ENCODE measurements at places on chromosomes 1 and 21. TPM values are rescaled to one million over a fixed set of nuclear protein-coding genes. Genes with fewer than 3 reads are reported as not detected.

DNA sequence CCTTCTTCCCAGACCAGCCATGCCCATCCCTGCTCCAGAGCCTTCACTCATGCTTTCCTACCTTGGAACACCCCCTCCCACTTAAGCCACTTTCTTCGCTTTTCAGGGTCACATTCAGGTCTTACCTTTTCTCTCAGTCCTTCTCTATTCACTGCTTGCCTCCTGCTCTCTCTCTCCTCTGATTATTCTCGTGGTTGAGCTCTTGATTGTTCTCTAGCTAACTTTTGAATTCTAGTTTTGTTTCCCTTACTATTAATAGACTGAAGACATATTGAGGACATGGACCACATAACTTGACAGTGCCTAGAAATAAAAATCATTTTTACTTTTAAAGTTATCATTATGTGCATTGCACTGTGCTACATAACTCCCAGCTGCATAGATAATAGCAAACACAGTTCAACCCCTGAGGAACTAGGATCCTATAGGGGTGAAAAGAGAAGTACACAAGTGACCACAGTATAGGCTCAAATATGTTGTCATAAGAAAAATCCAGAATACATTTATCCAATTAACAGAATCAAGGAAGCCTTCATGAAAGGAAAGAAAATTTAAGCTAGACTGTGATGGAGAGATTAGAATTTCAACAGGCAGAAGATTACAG is 21.5 kb downstream of the INSL5 start:
- H3K27me3 ChIP-seq = no peaks in the 10 kb centered on the region
- no peaks in the 10 kb centered on the region for H3K4me1 ChIP-seq
- H3K4me3 ChIP-seq = no peak overlapping the region
- DNase-seq = no peak
- H3K27ac ChIP-seq = no peak overlapping the region

DNA sequence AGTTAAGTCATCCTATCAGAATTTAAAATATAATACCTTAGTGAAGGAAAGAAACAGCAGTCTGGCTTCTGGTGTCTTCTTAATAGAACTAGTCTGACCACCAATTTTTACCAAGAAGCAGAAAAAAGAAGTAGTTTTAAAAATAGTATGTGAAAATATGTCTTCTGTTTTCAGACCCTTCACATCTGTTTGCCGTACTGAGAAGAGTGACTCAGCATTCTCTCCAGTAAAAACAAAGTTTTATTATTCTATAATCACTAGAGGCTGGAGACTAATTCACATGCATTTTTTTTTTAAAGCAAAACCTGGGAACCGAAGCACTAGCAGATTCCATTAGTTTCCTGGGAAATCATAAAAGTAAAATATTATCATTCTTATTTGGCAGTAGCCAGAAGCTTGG is 163.8 kb downstream of the COL24A1 start:
- no peak overlapping the region for H3K27ac ChIP-seq
- H3K4me1 ChIP-seq = no peaks in the 10 kb centered on the region
- H3K36me3 ChIP-seq = no peaks in the 10 kb centered on the region
- H3K27me3 ChIP-seq = no peaks in the 10 kb centered on the region

GRCh38 chr1:45704637-45705036 is 16.7 kb downstream of the TMEM69 start:
- no peak for DNase-seq
- no peaks in the 10 kb centered on the region for H3K4me1 ChIP-seq
- peaks cover 3% of the 10 kb centered on the region for H3K36me3 ChIP-seq
- H3K27me3 ChIP-seq = no peaks in the 10 kb centered on the region
- no peak overlapping the region for H3K27ac ChIP-seq
- H3K4me3 ChIP-seq = no peak overlapping the region

- no peaks in the 10 kb centered on the region for H3K36me3 ChIP-seq
- H3K4me1 ChIP-seq = peaks cover 4% of the 10 kb centered on the region
- DNase-seq = peak; percentile 32
- H3K4me3 ChIP-seq = no peak overlapping the region
These were observed 1.2 kb downstream of the HHIPL2 start for GRCh38 chr1:222546548-222547259.

DNA sequence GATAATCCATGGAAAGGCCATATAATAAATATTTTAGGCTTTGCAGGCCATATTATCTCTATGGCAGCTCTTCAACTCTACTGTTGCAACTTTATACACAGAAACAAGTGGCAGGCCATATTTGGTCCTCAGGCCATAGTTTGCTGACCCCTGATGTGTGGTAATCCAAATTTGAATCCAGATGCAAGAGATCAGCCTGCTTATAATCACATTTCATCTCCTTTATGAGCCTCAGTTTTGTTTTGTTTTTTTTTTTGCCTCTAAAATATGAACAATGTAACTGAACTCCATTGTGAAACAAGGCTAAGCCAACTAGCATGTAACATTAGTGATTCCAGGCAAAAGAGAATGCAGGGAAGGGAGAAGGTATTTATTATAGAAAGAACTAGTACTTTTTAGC is 81.6 kb downstream of the PRKAA2 start:
- no peaks in the 10 kb centered on the region for H3K36me3 ChIP-seq
- no peak overlapping the region for H3K27ac ChIP-seq
- no peaks in the 10 kb centered on the region for H3K27me3 ChIP-seq

- no peak for DNase-seq
- H3K36me3 ChIP-seq = peaks cover 4% of the 10 kb centered on the region
- H3K27ac ChIP-seq = peak overlapping the region; percentile 100
These were observed 853 bp downstream of the USP16 start for GRCh38 chr21:29025328-29025713.

DNA sequence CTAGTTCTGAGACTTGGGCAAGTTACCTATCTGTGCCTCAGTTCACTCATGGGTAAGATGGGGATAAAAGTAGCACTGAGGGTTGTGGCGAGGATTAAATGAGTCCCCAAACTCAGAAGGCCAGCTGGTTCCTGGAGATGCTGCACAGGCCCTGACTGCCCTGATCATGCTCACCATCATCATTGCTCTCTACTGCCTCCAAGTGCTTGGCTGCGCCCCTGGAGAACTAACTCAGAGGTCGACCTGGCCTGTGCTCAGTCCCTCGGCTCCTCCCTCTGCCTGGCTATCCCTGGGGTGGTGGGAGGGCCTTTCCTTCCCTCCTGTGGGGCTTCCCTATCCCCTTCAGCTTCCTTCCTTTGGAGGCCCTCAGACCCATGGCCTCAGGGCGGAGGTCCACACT is 5.6 kb downstream of the SLC5A9 start:
- peaks cover 9% of the 10 kb centered on the region for H3K4me1 ChIP-seq
- H3K27ac ChIP-seq = no peak overlapping the region
- H3K4me3 ChIP-seq = no peak overlapping the region
- no peaks in the 10 kb centered on the region for H3K27me3 ChIP-seq

DNA sequence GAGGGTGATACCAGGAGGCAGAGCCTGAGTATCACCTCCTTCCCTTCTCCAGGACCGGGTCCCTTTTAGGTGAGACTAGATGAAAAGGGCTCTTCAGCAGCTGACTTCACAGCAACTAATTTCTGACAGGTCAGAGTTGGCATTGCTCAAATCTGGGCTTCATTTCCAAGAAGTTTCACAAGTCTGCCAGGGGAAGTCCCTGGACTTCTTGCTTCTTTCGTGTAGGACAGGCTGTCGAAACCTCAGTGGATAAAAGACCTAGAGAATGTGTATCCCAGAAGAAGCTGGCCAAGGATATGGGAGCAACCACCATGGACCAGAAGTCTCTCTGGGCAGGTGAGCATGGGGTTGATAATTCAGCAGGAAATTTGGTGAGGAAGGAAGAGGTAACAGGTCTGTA is at the start of gene CHI3L2:
CHI3L2 (plus strand) TSS at position 280 of the 400 bp plus-strand sequence; CDS start at position 297, 17 bp downstream.
- H3K4me3 ChIP-seq = no peak within 1 kb of the TSS
- no peaks in the 10 kb centered on the region for H3K36me3 ChIP-seq
- H3K27me3 ChIP-seq = no peaks in the 10 kb centered on the region
- no peaks in the 10 kb centered on the region for H3K4me1 ChIP-seq
- H3K27ac ChIP-seq = no peak within 1 kb of the TSS
- DNase-seq = no peak

GRCh38 chr1:73065339-73066041 is 783.2 kb upstream of the NEGR1 start:
- H3K4me3 ChIP-seq = no peak overlapping the region
- peak; percentile 20 for DNase-seq
- no peaks in the 10 kb centered on the region for H3K36me3 ChIP-seq
- no peaks in the 10 kb centered on the region for H3K4me1 ChIP-seq
- H3K27me3 ChIP-seq = no peaks in the 10 kb centered on the region
- H3K27ac ChIP-seq = no peak overlapping the region

GRCh38 chr1:211816586-211816985 is 14.0 kb downstream of the LPGAT1 start:
- no peak for DNase-seq
- no peak overlapping the region for H3K27ac ChIP-seq
- no peak overlapping the region for H3K4me3 ChIP-seq
- peaks cover 6% of the 10 kb centered on the region for H3K36me3 ChIP-seq
- no peaks in the 10 kb centered on the region for H3K4me1 ChIP-seq
- no peaks in the 10 kb centered on the region for H3K27me3 ChIP-seq

GRCh38 chr1:227321035-227321434 is 2.7 kb upstream of the CDC42BPA start:
- H3K4me1 ChIP-seq = peaks cover 4% of the 10 kb centered on the region
- no peaks in the 10 kb centered on the region for H3K27me3 ChIP-seq
- no peak overlapping the region for H3K27ac ChIP-seq
- no peak for DNase-seq

GRCh38 chr1:67524143-67525052 is 94.2 kb upstream of the SERBP1 start:
- no peak for DNase-seq
- H3K36me3 ChIP-seq = no peaks in the 10 kb centered on the region
- H3K27ac ChIP-seq = no peak overlapping the region
- no peak overlapping the region for H3K4me3 ChIP-seq

- no peaks in the 10 kb centered on the region for H3K27me3 ChIP-seq
- no peak overlapping the region for H3K27ac ChIP-seq
- DNase-seq = no peak
- H3K4me1 ChIP-seq = no peaks in the 10 kb centered on the region
- no peaks in the 10 kb centered on the region for H3K36me3 ChIP-seq
These were observed 842 bp upstream of the SPRR2A start for GRCh38 chr1:153058154-153058553.

GRCh38 chr1:207002724-207003146 is 29.8 kb downstream of the C1orf116 start:
- peak overlapping the region; percentile 87 for H3K27ac ChIP-seq
- H3K4me3 ChIP-seq = no peak overlapping the region
- H3K36me3 ChIP-seq = no peaks in the 10 kb centered on the region
- no peaks in the 10 kb centered on the region for H3K27me3 ChIP-seq
- peak; percentile 75 for DNase-seq

GRCh38 chr1:152436593-152437496 is 22.8 kb upstream of the CRNN start:
- no peak for DNase-seq
- no peaks in the 10 kb centered on the region for H3K4me1 ChIP-seq
- no peaks in the 10 kb centered on the region for H3K36me3 ChIP-seq
- no peak overlapping the region for H3K27ac ChIP-seq

RAVER2 gene
- total RNA-seq = 30.2 TPM

OR2L13 gene
- not detected for total RNA-seq

ANGPTL1 gene
- total RNA-seq = 18.4 TPM

ERICH3 gene
- total RNA-seq = 20.7 TPM

Data from lung (tissue), 17 donors.